Hematopoietic multipotent progenitor cell treated with erythropoietin and hydrocortisone succinate and interleukin-3 and kit ligand, for 4 days (in vitro differentiated cells): ENCODE measurements at places on chromosomes 7 and 10.

GRCh38 chr10:106467506-106467905 lies 697.0 kb downstream of the SORCS1 start:
- DNase-seq, result no peak

DNA sequence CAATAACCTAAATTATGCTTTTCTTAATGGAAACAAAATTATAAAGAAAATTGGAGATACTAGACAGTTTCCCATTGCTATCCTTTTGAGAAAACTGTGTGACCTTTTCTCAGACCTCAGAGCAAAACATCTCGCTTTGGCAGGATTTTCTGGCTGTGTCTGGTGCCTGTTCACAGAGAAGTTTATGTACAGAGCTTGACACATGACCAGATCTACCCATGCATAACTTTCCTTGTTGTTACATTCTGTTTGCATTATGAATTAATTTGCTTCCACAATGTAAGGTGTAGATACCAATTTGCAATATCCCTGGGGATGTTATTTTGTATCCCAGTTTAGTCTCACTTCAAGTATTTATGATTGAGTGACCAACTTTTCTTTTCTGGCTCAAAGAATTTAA lies 565.0 kb downstream of the XPNPEP1 start:
- DNase-seq, result no peak

DNA sequence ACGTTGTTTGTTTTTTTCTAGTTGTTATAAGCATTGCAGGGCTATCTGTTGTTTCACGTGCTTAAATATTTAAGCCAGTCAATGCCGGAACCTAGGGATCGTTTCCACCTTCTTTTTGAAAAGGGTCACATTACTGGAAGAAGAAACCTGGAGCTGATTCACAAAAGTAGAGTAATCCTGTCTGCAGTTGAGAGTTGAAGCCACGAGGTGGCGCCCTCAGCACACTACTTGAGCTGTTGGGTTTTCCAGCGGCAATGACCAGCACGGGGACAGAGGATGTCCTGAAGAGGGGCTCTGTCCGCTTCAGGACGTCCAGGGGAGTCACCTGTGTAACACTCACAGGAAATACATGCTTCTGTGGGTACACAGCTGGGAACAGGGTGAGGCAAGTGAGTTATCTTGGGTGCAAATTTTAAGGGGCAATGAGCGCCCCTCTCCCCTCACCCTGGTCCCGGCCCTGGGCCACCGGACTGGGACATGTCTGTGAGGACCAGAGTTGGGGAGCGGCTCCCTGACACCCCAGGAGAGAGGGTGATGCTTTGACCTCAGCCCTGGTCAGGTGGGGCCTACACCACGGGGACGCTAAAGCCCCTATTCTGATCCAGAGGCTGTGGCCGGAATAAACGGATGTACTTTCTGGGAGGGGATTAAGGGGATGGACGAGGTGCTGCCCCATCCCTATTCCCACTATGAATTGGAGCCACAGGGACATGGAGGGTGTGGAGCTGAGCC lies 26.3 kb upstream of the WDFY4 start:
- peak; percentile 84 for DNase-seq

GRCh38 chr7:1906988-1907745 lies 237.1 kb downstream of the ELFN1 start:
- DNase-seq, result no peak

GRCh38 chr10:98664329-98665042 lies 217.8 kb upstream of the HPS1 start:
- DNase-seq, result peak; percentile 70

DNA sequence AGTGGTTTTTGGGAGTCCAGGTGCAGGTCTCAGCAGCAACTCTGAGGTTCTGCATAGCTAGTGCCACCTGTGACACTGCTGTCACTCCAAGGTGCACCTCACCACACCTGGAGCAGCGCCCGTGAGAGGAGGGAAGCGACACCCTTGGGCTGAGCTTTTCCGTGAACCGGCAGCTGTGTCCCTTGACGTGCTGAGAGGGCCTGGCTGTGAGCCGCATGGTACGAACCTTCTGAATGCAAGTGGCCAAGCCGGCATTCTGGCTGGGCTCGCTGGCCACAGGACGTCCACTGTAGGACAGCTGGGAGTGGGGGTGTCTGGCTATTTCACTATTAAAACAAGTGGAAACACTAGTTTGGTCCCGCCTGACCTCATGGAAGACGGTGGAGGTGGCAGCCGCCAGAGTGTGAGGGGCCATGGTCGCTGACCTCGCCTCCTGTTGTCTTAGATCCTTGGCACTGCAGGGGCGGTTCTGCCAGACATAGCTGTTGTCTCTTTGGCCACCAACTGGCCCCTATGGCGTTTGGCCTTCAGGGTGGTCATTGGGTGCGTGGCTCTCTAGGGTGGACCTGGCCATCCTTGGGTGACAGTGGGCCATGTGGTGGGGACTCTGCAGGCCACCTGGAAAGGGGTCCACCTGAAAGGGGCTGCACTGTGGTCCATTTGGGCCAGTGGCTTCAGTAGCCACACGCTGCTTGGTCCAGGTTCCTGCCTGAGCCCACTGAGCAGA lies 12.9 kb downstream of the INPP5A start:
- DNase-seq, result no peak

DNA sequence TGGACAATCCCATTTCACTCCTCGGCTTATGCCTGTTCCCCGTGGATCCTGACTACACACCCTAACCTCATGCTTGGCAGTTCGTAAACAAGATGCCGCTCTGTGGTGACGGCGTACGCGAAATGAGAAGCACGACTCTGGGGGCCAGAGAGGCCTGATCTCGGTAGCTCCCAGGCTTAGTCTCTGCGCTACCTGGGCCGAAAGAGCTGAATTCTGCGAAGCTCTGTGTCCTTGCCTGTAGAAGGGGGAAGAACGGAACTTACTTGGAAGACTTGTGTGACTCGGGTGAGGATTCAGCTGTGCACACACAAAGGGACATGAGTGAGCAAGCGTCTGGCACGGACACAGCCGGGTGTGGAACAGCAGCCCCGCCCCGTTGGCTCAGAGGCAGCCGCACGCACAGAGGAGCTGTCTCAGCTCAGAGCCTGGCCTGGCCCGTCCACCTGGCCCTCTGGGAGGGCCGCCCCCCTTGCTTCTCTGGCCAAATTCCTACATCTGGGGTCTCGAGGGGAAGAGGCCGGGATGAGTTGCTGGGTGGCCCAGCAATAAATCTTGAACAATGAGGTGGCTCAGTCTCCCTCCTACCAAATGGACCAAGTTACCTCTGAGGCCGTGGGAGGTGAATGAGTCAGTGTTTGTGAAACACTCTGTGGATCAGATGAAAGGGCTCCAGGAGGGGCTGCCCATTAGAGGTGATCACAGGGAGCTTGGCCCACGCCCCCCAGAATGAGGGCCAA lies 83.8 kb downstream of the PDGFA start:
- no peak for DNase-seq
